ENCODE measurements at places on chromosomes 2 and 18. TPM values are rescaled to one million over a fixed set of nuclear protein-coding genes. Genes with fewer than 3 reads are reported as not detected.

- H3K36me3 ChIP-seq, result no peaks in the 10 kb centered on the region
- H3K4me3 ChIP-seq, result no peak overlapping the region
- DNase-seq, result no peak
Measured at GRCh38 chr2:162006337-162006736, 67.7 kb downstream of the DPP4 start.

- DNase-seq, result no peak
- H3K4me3 ChIP-seq, result no peak overlapping the region
- no peak overlapping the region for H3K27ac ChIP-seq
- no peaks in the 10 kb centered on the region for H3K36me3 ChIP-seq
- H3K4me1 ChIP-seq, result no peaks in the 10 kb centered on the region
- H3K27me3 ChIP-seq, result peaks cover 39% of the 10 kb centered on the region
Measured at GRCh38 chr2:72913486-72914205, 3.7 kb upstream of the EMX1 start.

GRCh38 chr2:104368089-104368488 lies 485.8 kb upstream of the POU3F3 start:
- H3K27me3 ChIP-seq, result no peaks in the 10 kb centered on the region
- no peak overlapping the region for H3K27ac ChIP-seq
- H3K36me3 ChIP-seq, result no peaks in the 10 kb centered on the region
- no peaks in the 10 kb centered on the region for H3K4me1 ChIP-seq
- no peak overlapping the region for H3K4me3 ChIP-seq

GRCh38 chr2:120881981-120882788 lies 146.5 kb downstream of the GLI2 start:
- DNase-seq, result no peak
- H3K4me1 ChIP-seq, result peaks cover 51% of the 10 kb centered on the region
- no peak overlapping the region for H3K27ac ChIP-seq
- H3K36me3 ChIP-seq, result no peaks in the 10 kb centered on the region
- H3K27me3 ChIP-seq, result no peaks in the 10 kb centered on the region
- H3K4me3 ChIP-seq, result no peak overlapping the region

The SKOR2 gene
- total RNA-seq, result not detected

The CYTIP gene
- 0.71 TPM for total RNA-seq

Data from SJCRH30 (cell line).